ENCODE measurements at places on chromosomes 13 and 19.

DNA sequence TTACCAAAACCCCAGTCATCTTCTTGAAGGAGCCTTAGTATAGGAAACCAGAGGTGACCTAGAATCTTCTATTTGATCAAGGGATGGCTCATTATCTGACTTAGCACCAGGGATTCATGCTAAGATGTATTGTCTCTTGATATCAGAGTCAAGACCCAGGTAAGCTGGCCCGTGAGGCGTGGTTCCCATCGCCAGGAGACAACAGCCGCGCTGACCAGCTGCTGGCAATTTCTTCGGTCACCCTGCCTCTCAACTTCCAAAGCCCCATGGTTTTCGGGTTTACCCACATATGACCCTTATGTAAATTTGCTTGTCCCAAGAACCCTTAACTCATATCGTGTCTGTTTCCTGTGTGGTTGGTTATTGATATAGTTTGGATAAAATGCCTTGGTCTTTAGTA is 77.7 kb upstream of the VSTM2B start:
- DNase-seq, result no peak

DNA sequence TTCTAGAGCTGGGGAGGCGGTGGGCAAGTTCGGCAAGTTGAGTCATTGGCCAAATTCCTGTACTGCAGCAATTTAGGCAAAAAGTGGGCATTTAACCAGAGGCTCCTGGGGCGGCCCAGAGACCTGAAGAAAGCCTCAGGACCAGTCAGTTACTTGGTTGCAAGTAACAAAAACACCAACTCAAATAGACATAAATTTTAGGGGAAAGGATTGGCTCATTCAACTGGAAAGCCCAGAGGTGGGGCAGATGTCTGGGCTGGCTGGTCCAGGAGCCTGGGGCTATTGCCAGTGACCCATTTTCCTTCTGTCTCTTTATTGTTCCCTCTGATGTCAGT is 97.1 kb downstream of the SIPA1L3 start:
- no peak for DNase-seq

- DNase-seq, result no peak
Measured at GRCh38 chr13:65889368-65889767, 1340.8 kb downstream of the PCDH9 start.

DNA sequence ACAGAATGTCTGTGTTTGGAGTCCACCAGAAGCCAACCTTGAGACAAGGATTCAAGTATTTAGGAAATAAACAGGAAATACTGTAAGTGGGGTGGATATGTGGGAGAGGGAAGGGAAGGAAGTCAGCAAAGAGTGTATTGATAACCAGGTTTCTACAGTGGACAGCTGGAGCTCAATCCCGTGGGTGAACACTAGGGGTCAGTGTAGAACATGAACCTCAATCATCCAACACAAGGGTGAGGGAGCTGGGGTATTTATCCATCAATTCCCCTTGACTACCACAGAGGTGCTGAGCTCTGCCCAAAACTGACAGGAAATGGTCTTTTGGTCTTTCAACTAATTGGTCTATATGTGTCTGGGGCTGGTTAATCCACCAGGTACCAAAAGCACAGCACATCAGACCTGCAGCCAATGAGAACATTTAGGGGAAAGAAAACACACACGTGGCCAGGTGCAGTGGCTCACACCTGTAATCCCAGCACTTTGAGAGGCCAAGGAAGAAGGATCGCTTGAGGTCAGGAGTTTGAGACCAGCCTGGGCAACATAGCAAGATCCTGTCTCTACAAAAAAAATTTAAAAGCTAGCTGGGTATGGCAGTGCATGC is 5.6 kb upstream of the SYDE1 start:
- peak; percentile 51 for DNase-seq

- DNase-seq, result no peak
Measured at GRCh38 chr13:62278271-62278670, 862.6 kb upstream of the PCDH20 start.

GRCh38 chr13:28251466-28251865 is 113.1 kb downstream of the PAN3 start:
- DNase-seq, result no peak

GRCh38 chr19:46944918-46945628 is 74.6 kb upstream of the NPAS1 start:
- DNase-seq, result peak; percentile 67

DNA sequence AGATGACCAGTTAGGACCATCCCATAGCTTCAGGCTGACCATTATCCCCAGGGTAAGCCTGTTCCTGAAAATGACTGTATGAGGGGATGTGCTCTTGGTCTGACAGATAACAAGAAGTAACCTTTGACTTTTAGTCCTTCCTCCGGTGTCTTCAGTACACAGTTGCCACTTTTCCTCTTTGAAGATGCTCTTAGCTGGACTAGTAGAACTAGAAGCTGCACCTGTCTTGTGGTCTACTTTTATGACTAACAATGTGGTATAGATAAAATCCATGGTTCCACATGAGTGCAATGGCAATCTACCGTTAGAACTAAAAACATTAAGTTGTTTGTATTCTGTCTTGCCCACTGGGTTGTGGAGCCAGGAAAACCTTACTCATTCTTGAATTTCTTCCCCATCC is 5.9 kb upstream of the RUBCNL start:
- DNase-seq, result peak; percentile 90

GRCh38 chr19:14114854-14115253 is 2.7 kb downstream of the PRKACA start:
- DNase-seq, result no peak

- no peak for DNase-seq
Measured at GRCh38 chr13:112444416-112445399, 68.6 kb downstream of the SPACA7 start.

Data from renal cortical epithelial cell (primary cell).